ENCODE measurements at places on chromosomes 1 and 21.
A peak's percentile ranks its signal among the peaks of the same experiment; 100 is the strongest.

DNA sequence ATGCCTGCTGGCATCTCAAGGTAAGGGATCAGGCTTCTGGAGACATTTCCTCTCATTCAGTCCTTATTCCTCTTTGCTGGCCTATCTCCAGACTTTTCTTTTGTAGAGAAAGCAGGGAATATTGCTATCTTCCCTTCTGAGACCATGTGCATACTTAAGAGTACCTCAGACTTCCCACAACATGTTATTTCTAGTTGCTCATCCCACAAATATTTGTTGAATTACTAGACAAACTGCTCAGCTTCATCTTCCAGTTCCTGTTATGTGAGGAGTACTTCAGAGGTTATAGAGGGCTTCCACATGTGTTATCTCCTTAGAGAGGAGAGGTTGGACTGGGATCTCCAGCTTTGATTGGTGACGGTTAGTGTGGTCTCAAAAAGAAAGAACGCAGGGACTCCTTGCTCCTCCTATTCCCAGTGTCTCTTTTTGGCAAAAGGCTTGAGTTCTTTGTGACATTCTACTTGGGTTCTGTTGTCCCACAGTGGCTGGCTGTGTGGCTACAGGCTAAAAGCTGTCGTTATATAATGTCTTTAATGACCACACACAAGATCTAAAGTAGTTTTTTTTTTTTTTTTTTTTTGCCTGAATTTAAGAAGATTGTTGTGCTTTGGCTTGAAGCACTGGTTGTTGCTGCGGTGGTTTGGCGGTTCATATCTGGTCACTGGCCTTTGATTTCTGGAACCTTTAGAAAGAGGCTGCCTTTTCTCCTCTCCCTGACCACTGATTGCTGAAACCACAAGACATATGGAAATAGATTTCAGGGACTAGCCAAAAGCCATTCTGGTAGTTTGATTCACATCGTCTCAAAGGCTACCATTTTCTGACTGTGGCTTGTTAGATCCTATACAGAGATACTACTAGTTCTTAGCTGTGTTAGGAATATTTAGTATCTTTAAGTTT is 78.7 kb downstream of the FGGY start:
- DNase-seq = no peak

DNA sequence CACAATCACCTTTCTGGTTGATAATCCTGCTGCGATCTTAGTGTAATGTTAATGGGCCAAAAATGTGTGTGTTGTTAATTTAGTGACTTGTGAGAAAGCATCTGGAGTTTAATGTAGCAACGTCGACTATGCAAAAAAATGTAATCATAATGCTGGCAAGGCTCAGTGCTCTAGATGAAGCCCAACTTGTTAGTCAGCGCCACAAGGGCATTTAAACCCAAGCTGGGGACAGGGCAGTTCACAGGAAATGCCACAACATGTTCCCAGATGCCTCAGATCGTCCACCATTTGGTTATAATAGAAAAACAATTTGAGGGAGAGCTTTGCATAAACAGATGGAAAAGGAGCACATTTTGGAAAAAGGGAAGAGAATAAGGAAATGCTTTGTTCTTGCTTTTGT is 585.4 kb upstream of the PLXNA2 start:
- no peak for DNase-seq

DNA sequence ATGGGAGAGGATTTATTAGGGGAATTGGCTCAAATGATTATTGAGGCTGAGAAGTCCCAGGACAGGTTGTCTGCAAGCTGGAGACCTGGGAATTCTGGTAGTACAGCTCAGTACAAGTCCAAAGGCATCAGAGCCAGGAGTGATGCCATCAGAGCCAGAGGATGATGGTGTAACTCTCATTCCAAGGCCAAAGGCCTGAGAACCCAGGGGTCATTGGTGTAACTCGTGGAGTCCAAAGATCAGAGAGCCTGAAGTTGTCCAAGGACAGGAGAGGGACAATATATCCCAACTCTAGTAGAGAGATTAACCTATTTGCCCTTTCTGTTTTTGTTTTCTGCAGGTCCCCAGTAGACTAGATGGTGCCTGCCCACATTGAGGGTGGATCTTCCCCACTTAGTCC is 134.3 kb downstream of the MAP3K21 start:
- no peak for DNase-seq

- DNase-seq = peak; percentile 25
Measured at GRCh38 chr1:203306965-203307541, 1.7 kb downstream of the BTG2 start.

DNA sequence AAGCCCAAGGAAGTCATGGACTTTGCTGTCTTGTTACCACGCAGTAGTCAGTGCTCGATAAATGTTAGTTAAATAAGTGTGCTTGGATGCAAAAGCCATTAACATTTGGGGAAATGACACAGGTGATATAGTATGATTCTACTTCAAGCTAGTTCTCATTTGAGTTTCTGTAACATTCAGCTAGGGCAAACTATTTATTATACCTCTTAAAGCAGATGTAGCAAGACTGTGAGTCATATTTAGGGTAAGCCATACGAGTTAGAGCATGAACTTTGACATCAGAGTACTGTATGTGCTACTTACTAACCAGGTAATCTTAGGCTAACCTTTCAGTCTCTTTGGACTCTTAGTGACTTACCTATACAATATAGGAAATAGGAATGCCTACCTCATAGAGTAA is 21.0 kb downstream of the CLCA4 start:
- DNase-seq = no peak

- peak; percentile 37 for DNase-seq
Measured at GRCh38 chr1:230504310-230504709, 78.2 kb upstream of the PGBD5 start.

GRCh38 chr1:145961109-145961424 is 3.2 kb upstream of the LIX1L start:
- peak; percentile 19 for DNase-seq

GRCh38 chr1:47554901-47555300 is 117.1 kb downstream of the FOXD2 start:
- DNase-seq = no peak

DNA sequence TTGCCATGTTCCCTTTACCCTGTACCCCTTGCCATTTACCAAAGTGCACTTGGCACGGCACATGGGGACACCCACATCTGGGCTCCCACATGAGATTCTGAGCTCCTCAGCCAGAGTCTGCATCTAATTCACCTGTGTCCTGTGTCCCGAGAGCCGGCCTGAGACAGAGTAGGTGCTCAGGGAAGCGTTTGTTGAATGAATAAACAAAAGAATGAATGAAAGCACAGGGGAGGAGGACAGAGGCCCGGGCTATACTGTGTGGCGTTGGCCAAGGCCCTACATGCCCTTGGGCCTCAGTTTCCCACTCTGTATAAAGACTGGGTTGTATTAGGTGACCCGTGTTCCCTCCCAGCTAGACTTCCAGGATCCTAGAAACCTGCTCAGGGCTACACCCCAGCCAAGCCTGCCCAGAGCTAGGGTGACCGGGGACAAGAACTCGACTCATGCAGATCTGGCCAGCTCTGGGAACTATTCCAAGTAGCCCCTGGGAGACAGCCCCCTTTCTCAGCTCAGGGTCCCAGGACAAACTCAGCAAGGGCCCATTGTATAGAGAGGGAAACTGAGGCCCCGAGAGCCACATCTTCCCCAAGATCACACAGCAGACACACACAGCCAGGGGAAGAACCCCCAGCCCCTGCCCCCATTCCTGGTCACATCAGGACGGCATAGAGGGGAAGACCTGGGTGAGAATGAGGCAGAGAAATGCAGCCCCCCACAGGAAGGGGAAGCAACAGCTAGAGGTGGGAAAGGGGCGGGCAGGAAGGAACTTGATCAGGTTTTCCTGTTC is 6.0 kb downstream of the EPHA2 start:
- no peak for DNase-seq

GRCh38 chr21:29265690-29266479 is 32.8 kb upstream of the BACH1 start:
- DNase-seq = no peak

DNA sequence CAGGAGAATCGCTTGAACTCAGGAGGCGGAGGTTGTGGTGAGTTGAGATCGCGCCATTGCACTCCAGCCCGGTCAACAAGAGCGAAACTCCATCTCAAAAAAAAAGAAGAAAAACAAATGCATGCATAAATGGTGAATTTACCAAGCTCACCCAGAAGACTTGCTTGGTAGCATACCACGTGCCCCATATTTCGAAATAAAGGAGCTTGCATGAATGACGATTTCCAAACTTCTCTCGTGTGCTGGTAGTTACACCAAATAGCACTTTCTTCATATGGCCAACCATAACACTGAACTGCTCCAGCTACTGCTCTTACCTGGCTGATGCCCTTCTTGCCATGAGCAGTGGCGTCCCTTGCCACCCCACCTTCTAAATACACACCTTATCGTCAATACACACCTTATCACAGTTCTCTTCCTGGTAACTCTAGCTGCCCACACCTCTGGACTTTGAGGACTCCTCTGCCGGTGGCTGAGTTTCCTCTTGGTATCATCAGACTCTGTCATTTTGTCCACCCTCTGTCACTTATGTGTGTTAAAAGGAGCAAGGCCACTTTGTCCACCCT is 2.8 kb downstream of the DOP1B start:
- no peak for DNase-seq

DNA sequence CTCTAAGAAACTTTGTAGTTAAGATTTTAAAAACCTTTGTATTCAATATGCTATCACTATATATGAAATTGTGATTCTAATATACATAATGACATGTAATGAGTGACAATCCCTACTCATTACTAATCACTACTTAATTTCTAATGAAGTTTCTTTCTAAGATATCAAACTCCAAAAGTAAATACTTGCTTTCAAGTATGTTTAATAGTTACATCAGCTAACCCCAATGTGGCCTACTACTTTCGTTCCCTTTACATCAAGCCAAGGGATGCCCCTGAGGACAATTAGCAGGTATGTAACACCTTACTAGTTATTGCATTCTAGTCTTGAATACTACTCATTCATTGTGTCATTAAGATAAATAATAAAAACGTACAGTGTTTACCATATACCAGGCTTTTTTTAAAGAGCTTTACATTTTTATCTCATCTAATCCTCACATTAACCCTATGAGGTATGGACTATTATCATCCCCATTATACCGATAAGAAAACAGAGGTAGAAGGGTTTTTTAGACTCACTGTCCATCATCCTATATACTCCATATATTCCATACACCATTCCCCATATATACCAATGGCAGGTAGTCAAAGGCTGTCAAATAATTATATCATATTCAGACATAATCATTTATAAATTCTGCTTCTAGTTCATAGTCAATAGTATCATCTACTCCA is 4.2 kb downstream of the PPP1R15B start:
- DNase-seq = no peak

DNA sequence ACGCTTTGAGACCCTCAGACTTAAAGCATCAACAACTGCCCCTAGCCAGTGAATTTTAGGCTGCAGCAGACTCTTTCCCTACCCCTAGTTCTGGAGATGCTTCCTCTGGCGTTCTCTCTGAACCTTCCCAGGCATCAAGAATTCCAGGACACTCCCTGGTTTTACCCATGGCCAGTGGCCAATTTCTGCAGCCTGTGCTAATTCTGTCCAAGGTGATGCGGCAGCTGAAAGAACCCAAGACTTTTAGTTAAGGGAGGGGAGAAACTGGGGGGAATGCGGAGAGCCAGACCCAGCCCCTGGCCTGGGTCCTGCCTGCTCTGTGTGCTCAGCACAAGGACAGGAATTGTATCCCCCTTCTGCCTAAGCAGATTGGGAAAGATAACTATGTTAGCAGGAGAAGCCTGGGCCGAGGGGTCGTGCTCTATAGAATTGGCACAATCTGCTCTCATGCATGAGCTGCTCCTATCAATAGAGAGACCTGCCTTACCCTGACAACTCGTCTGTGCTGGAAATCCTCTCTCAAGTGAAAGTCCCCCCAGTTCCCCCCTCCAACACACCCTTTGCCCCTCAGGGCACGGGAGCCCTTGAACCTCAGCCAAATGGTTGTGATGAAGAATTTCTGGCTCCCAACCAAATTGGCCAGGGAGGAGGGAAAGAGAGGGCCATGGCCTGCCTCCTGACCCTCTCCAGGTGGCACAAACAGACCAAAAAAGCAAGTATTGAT is 5.4 kb upstream of the GJA8 start:
- DNase-seq = no peak

DNA sequence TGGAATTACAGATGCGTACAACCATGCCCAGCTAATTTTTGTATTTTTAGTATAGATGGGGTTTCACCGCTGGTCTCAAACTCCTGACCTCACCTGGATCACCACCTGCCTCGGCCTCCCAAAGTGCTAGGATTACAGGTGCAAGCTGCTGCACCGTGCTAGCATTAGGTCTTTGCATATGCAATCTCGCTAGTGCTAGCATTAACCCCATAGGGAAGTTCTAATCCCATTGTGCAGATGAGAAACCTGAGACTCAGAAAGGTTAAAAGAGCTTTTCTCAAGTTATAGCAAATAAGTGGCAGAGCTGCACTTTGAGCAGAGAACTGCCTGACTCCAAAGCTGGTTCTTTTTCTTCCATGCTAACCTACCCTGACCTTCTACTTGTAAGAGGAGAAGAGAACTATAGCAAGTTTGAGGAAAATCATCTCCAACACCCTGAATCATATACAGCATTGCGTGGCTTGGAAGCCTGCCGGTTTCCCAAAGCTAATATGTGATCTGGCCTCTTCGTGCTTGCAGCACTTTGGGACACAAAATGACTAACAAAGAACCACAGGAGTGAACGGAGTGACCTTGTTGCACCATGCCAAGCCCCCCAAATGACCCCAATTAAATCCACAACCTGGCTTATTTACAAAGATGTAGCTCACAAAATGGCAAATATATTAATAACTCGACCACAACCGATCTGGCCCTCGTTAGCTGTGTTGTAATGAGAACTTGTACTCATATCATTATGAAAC is 185.1 kb downstream of the TM2D1 start:
- DNase-seq = no peak

DNA sequence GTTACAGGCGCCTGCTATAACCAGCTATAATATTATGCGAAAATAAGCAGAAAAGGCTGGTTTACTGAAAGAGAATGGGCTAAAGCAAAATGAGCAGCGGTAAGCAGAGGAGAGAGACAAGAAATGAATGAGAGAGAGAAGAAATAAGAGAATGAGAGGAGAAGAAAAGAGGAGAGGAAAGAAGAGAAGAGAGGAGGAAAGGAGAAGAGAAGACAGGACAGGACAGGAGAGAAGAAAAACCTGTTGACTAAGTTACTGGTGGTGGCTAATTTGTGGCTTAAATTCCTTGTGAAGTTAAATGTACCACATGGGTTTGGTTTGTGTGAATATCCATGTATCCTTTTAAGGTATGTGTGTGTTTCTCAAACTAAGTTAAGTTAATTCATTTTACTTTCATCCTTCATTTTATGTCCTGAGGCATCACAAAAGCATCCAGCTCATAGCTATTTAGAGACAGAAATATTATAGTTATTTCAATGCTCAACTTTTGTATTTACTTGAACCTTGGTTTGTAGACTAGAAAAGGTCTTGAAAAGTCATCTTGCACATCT is 3.1 kb upstream of the DDR2 start:
- DNase-seq = no peak

DNA sequence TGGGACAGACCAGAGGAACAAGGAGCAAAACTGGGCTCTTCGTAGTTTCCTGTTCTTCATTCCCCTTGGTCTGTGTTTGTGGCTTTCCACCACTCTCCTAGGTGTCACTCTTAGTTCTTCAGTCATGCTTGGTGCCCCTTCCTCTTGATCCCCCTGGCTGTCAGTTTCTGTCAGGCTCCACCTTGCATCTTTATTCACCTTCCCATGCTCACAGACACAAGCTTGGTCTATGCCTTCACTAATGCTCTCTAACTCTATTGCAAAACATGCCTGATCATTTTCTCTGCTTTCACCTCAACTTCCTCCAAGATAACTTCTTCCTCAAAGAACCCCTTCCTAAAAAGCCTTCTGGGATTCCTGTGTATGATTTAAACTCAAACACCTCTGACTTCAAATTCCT is 122.9 kb downstream of the GLUL start:
- no peak for DNase-seq
